Neural crest cell (in vitro differentiated cells): ENCODE measurements at places on chromosomes 6 and 20. TPM values are rescaled to one million over a fixed set of nuclear protein-coding genes. Genes with fewer than 3 reads are reported as not detected.

Gene IL22RA2
- total RNA-seq: not detected in 2 replicates

- no peak for DNase-seq
These were observed 10.1 kb downstream of the ALDH5A1 start for GRCh38 chr6:24504649-24505586.

DNA sequence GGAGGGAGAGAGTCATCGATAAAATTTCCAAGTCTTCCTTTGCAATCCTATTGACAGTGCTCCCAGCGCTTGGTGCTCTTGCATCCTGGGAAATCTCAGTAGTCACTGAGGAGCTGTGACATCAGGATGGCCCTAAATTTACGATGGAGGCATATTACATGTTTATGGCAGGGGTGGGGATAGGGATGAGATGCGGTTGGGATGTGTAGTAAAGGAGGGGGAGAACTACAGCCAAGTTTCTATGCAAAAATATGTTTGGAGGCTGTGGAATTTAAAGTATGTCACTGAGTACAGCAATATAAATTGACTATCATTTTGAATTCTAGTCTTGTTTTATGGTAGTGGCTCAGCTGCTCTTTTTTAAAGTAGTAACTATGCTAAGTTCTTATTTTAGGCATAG lies 544.9 kb downstream of the PKHD1 start:
- no peak for DNase-seq

Gene MLIP
- not detected in 2 replicates for total RNA-seq

DNA sequence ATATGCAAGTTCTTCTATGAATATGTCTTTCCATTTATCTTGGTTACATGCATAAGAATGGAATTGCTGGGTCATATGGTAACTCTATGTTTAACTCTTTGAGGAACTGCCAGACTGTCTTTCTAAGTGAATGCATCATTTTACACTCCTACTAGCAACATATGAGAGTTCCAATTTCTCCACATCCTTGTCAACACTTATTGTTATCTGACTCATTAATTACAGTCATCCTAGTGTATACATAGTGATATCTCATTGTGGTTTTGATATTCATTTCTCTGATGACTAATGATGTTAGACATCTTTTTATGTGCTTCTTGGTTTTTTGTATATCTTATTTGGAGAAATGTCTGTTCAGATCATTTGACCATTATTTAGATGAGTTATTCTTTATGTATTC lies 96.7 kb upstream of the LAMP5 start:
- no peak for DNase-seq

Gene ZKSCAN3
- total RNA-seq: 11.5 and 12.1 TPM in 2 replicates

DNA sequence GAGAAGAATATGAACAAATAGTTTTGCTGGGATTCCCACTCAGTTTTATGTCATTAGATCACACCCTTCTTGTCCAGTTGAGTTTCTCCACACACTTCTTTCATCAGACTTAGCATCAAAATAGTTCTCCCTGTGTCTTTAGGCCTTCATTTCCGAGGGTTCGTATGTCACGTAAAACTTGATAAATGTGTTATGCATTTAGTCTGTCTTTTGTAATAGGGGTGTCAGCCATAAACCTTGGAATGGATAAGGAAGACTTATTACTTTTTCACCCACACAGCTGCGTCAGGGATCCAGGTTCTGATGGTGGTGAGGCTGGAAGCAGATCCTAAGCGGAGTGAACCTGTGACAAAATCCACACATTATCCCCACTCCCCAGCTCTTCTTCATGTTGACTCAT lies 246.8 kb downstream of the CD83 start:
- no peak for DNase-seq

Gene STMND1
- total RNA-seq: not detected in 2 replicates

DNA sequence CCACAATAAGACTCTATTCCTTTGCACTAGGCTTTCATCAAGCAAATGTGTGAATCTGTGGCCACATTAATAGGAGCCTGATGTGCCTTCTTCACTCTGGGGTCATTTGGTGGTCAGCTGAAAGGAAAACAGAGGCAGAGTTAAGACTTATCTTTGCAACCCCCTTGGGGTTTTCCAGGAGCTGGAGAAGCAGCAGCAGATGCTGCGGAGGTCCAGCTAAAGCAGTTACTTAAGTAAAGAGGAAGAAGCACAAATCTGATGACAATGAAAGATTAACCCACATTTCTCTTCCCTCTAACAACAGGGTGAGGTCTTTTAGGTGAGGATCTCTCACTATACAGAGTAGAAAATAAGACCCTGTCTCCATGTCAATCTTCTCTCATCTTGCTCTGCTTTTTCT lies 45.4 kb upstream of the QKI start:
- no peak for DNase-seq

Gene RNF39
- not detected in 2 replicates for total RNA-seq

DNA sequence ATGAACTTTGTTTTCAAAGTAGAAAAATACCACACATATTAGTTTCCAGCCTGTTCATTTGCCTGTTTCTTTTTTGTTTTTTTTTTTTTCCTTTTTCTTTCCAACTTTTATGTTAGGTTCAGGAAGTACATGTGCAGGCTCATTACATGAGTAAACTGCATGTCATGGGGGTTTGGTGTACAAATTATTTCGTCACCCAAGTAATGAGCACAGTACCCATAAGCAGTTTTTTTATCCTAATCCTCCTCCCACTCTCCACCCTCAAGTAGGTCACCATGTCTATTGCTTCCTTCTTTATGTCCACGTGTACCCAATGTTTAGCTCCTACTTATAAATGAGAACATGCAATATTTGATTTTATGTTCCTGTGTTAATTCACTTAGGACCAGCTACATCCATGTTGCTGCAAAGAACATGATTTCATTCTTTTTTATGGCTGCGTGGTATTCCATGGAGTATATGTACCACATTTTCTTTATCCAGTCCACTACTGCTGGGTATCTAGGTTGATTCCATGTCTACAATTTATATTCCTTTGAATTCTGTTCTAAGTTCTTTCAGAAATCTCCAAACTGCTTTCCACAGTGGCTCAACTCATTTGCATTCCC lies 31.8 kb downstream of the SNX14 start:
- DNase-seq: no peak

Gene VSX1
- 3.8 and 4.2 TPM in 2 replicates for total RNA-seq

DNA sequence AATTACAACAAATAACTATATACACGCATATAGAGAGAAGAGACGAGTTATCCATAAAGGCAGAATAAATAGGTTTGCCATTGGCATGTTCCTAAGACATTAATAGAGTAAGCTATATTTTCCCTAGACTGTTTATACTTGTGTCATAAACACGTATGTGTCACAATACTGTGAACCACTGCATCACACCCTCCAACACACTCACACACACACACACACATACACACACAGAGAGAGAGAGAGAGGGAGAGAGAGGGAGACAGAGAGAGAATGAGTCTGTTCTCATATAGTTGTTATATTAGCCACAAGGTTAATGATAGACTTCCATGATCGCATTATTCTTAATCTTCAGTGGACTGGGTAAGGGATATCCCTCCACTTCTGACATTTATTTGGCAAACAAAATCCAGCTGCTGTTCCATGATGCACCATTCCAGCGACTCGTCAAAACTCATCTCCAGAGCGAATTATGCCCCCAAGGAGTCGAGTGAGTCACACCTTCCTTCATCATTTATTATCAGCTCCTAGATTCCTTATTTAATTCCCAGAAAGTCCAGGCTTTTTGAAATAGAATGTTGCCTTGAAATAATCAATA lies 82.8 kb upstream of the HIVEP1 start:
- DNase-seq: no peak

Gene C6orf52
- total RNA-seq: 5.3 and 8.2 TPM in 2 replicates

DNA sequence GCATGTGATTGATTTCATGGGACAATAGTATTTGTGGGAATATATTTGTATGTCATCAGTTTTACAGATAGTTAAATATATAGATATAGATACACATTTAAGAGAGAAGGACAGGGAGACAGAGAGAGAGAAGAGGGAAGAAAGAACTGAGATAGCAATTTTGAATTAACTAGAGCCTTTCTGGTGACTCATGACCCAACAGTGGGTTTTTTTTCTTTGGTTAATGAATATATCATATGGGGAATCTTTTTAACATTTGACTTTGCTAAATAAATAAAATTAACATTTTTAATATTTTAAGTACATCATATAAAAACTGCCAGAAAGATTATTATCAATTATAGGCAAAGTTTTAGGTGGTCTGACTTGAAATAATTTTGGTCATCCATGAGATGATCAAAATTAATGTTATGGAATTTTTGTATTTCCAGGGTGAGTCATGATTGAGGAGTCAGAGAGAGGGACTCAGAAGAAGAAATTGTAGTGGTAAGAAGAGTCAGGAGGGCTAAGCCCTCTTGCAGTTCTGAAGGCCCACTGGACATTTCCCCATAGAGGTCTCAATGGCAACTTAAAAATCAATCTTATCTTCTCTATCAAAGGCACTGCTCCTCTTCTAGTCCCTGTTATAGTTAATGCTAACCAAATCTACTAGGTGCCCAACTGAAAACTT lies 508.1 kb upstream of the MAP3K7 start:
- no peak for DNase-seq

GRCh38 chr6:48213076-48213788 lies 102.2 kb upstream of the PTCHD4 start:
- no peak for DNase-seq

Gene LPA
- 0.43 and 0.65 TPM in 2 replicates for total RNA-seq

- DNase-seq: no peak
These were observed at the start of gene MYCT1 for GRCh38 chr6:152697634-152698033. TSS of gene MYCT1 (plus strand) at chr6:152697897. CDS start at chr6:152697903, 6 bp downstream.

DNA sequence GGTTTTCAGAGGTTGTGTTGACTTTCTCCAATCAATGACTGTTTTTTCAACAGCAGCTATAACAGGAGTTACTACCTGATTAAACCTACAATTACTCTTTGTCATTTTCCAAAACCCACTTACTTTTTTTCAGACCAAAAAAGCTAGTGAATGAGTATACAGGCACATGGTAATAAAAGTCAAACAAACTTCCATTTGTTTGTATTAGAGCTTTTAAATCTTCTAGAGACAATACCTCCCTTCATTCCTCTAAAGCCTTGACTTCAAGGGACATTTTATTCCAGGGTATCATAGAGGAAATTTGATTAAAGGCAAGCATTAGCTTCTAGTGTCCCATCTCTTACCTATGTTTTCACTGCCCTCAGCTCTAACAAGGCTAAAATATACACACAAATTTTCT lies 52.7 kb downstream of the IL22RA2 start:
- DNase-seq: no peak

Gene LRRC1
- total RNA-seq: 6.6 and 7.1 TPM in 2 replicates
